ENCODE measurements at places on chromosomes 5 and 9.

DNA sequence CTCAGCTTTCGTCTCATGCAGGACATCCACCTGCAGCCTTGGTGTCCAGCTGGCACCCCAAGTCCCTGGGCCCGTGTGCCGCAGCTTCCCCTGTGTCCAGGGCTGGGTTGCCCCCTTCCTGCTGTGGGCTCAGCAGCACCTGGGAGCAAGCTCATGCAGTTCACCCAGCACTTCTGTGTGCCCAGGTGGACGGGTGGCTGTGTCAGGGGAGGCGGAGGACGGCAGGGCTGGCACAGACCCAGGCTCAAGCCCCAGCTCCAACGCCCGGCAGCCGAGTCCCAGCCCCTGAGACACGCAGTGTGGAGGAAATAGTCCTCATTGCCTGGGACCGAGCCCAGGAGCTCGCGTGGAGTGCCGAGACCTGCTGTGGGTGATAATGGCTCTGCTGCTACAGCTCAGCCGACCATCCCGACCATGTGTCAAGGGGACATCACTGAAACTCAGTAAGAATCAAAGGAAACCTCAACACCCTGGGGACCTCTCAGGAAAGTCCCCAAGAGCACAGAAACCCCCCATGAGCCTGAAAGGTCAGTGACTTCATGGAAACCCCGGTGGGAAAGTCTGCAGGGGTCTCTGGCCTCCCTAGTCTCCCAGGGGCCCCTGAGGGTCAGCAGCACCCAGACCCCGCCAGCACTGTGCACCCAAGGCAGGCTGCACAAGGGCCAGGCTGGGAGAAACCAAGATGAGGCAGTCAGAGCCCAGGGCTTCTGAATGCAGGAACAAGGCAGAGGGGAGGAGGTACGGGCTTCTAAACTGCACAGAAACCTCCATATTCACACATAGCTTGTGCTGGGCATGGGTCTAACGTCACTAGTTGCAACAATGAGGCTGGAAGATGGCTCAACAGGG, 38.8 kb downstream of the LPCAT1 start:
- DNase-seq, result no peak

- DNase-seq, result no peak
These were observed 125.8 kb upstream of the ZNF366 start for GRCh38 chr5:72633041-72633445.

GRCh38 chr5:14239404-14239803, 96.3 kb downstream of the TRIO start:
- DNase-seq, result no peak

DNA sequence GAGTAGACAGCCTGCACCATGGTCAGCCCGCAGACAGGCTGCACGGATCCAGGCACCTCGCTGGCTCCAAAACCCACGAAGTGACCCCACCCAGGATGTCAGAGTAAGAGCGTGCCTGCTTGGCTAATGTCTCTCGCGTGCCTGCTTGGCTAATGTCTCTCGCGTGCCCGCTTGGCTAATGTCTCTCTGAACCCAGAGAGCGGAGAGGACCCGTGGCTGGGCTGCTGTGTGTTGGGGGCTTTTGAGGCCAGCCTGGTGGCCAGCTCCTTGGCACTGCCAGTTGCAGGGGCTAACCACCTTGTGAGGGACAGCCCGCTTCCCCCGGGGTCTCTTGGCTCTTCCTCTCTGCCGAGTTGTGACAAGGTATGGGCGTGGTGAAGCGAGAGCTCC, 8.9 kb upstream of the RXRA start:
- DNase-seq, result no peak

- no peak for DNase-seq
These were observed 3.6 kb upstream of the FST start for GRCh38 chr5:53476531-53477480.

DNA sequence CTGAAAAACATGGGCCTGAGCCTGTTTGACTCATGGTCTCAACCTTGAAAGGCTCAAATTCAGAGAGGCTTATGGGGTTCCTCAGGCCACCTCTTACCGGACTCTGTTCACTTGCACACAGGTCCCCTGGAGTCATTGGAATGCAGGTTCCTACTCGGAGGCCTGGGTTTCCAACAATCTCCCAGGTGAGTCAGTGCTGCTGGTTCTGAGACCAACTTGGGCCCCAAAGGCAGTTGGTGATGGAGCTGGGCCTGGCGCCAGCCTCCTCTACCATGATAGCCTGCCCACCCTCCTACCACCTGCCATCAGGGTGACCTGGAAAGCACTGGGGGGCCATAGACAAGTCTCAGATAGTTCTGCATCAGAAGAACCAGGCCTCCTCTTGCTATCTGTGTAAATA, 188.4 kb downstream of the RGS3 start:
- no peak for DNase-seq
